ENCODE measurements at places on chromosomes 5 and 9.

DNA sequence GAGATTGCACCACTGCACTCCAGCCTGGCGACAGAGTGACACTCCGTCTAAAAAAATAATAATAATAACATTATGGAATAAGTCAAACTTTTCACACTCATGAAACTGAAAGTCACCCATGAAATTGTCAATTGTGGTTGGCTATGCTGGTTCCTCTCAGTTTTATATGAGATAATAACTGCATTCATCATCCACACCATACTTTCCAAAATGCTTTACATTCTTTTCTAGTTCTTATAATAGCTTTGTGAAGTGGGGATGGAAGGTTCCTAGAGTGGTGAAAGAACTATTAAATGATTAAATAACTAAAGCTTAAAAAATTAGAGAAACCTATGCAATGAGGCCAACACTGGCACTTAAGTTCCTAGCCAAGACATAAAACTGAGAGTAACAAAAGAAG, 12.6 kb upstream of the ASPN start:
- DNase-seq = no peak

DNA sequence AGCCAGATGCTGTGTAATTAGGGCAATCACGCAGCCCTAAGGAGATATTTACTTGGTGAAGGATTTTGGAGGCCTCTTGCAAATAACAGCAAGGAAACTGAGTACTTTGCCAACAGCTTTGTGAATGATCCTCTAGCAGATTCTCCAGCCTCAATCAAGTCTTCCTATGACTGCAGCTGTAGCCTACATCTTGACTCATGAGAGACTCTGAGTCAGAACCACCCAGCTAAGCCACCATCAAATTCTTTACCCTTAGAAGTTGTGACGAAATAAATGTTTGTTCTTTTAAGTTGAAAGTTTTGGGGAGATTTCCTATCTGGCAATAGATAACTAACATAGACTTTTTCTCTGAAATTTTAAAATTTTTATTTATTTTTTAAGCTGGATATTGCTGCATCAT, 237.6 kb upstream of the CCNH start:
- DNase-seq = no peak

- no peak for DNase-seq
These were observed 136.8 kb downstream of the ESM1 start for GRCh38 chr5:54848581-54848980.

DNA sequence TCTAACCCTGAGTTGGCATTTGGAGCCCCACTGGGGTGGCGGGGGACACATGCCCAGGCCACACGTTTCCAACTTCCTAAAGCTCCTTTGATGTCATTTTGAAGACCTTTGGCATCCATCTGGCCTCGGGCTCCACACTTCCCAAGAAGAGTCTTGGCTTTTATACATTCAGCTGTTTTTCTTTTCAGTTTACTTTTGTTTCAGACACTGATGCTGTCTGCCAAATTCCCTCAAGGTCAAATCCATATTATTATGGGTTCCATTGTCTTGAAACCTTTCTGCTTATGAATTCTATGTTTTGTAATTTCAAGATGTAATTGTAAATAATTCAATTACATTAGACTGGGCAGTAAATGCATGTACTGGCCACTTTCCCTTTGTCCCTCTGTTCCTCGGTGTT, 23.7 kb upstream of the NFIB start:
- no peak for DNase-seq

- no peak for DNase-seq
These were observed 433.2 kb upstream of the ZNF608 start for GRCh38 chr5:125179612-125180011.

- DNase-seq = no peak
These were observed 49.7 kb downstream of the RNF130 start for GRCh38 chr5:180021900-180022299.

- peak; percentile 95 for DNase-seq
These were observed at the start of gene SAP30L for GRCh38 chr5:154445422-154446194. TSS of gene SAP30L (plus strand) at chr5:154445997. CDS start at chr5:154446605, 608 bp downstream.

- no peak for DNase-seq
These were observed 433.9 kb upstream of the SLC30A5 start for GRCh38 chr5:68659881-68660280.

DNA sequence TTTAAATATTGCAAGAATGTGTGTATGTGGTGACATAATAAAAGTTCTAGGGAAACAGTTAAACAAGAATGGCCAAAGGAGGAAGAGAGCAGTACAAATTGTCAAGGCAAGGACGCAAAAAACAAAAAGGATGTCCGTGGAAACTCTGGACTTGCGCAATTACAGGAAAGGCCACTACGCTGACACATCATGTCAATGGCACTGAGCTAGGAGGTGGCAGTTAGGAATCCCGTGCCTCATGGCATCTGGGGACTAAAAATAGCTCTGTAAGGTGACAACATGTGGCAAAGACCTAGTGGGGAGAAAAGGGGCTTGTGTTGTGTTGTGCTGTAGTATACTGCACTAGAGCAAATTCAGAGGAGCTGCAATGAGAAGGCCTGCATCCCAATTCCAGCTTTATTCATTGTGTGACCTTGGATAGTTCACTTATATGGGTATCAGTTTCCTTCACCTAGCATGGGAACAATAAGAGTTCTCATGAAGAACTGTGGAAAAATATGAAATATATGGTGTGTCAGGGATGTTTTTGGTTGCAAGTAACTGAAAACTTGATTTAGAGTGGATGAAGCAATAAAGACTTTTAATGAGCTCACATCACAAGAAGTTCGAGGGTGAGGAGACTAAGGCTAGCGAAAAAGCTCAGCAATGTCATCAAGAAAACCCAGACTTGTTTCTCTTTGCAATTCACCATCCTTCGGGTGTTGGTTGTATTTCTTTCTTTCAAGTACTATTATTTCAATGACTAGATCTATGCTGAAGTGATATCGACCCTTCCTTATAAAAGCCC, 124.1 kb upstream of the STC2 start:
- DNase-seq = no peak

DNA sequence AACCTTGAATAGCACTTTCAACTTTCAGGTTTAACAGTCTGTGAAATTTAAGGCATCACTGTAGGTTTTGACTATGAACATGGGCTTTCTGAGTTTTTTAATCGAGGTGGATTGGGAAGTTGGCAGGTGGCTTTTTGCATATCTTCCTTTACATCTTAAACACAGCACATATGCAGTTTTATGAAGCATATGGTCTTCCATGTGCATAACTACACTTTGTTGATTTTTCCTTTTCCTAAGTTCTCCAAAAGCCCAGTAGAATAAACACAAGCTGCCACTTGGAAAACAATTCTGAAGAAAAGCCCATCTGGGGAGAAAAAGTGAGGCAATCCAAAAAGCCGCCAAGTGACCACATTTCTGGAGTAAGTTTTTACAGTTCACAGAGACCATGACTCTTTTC, 236.5 kb upstream of the IL12B start:
- no peak for DNase-seq

GRCh38 chr5:132776131-132776937, 705 bp downstream of the SEPTIN8 start:
- DNase-seq = peak; percentile 51

DNA sequence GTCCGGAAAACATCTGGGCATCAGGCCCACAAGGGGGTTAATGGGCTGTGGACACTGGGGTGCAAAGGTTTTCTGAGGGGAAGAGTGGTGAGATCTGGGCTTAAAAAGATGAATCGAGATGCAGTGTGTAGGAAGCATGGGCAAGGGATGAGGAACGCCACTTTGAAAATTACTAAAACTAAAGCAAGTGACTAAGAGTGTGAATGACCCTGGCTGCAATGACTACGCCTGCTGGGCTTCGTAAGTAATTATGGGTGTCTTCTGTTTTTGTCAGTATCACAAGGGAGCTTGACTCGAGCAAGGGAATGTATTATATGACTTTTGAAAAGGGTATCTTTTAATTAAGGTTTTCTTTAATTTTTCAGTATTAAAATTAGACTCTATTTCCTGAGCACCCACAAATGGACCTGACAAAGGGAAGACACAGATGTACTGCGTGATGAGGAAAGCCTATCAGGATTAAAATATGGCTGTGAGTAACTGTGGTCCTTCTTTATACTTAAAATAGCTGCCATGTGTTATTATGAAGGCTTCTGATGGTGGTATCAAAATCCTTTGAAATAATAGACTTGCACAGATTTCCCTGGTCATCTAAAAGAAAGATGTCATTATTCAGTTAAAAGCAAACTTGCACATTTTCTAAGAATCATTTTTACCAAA, 4.2 kb downstream of the CTXN3 start:
- no peak for DNase-seq

Data from hematopoietic multipotent progenitor cell treated with erythropoietin and hydrocortisone succinate and interleukin-3 and kit ligand, for 8 days (in vitro differentiated cells).